ENCODE measurements at places on chromosomes 2 and 18. TPM values are rescaled to one million over a fixed set of nuclear protein-coding genes. Genes with fewer than 3 reads are reported as not detected.

GRCh38 chr2:177772529-177772928 is 300.0 kb downstream of the PDE11A start:
- no peak for DNase-seq

GRCh38 chr2:134679745-134680144 is 39.1 kb downstream of the TMEM163 start:
- DNase-seq: no peak

GRCh38 chr2:218260166-218260565 is 649 bp upstream of the GPBAR1 start:
- DNase-seq: no peak

DNA sequence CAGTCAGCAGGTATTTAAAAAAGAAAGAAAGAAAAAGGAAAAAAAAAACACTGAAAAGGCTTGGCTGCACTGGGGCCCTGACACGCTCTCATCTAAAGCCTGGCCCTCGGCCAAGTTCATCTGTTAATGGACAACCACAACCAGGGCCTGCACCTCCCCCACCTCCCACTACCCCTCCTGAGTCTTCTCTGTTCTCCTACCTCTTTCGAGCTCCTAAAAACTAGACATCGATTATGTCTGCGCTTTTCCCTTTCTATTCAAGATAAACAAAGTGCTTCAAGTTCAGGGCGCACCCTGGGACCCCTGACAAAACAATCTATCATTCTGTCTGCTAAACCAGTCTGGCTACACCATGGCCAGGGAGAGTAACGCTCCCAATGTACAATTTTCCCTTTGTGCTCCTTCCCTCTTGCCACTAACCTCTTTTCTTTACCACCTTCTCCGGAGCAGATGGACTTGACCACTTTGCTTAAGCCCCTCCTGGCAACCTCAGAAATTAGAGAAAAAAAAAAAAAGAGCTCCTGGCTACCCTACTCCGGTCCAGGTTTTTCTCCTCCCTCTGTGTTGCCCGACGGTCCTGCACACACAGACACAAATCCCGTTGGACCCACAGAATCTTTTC is 22.7 kb downstream of the BCL11A start:
- DNase-seq: peak; percentile 51

DNA sequence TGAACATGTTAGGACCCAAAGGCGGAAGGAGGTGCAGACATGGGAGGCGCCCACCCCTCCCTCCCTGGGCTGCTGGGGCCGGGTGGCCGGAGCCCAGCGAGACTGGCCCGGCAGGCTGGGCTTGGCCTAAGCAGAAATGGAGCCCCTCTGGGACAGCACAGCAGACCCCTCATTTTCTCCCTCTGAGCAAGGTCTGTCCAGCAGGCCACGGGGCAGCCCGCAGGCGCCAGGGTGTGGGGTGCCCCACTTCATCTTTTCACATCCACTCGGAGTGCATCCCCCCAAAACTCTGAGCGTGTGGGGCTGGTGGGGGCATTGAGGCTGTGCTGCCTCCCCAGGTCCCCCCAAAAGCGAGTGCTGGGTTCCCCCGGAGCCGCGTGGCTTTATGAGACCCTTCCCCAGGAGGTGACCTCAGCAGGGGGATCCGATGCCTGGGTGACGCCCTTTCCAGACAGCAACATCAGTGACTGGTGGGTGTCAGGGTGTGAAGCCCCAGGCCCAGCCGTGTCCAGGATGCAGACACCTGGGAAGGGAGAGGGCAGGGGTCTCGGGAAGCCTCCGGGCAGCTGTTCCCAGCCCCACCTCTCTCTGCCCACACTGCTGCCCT is 36.7 kb upstream of the GPC1 start:
- no peak for DNase-seq

GRCh38 chr18:47909484-47909883 is 21.0 kb downstream of the SMAD2 start:
- no peak for DNase-seq

DNA sequence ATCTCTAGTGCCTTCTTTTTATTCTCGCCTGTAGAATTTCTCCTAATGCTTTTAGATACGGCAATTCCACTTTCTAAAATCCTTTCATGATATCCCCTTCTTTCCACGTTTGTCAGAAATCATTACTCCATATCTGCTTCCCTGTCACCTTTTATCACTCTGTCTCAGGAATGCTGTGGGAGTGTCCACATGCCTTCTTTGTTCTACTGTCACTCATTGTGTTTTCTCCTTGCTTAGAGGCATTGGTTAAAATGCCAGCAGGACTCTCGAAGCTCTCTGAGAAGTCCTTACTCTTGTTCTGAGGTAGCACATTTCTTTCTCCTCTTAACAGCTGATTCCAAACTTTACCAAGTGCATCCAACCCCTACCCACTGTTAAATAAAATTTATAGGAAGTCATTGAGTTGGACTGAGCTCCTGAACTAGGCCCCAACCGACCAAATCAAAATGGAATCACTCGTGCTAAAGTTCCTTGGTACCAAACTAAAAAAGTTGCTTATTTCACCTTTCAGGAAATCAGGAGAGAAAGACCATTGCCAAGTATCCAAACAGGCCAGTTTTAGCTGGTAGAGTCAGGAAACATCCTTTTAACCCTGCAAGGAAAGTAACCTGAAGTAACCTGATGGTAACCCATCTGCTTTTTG is 10.6 kb upstream of the GALNT5 start:
- DNase-seq: no peak

DNA sequence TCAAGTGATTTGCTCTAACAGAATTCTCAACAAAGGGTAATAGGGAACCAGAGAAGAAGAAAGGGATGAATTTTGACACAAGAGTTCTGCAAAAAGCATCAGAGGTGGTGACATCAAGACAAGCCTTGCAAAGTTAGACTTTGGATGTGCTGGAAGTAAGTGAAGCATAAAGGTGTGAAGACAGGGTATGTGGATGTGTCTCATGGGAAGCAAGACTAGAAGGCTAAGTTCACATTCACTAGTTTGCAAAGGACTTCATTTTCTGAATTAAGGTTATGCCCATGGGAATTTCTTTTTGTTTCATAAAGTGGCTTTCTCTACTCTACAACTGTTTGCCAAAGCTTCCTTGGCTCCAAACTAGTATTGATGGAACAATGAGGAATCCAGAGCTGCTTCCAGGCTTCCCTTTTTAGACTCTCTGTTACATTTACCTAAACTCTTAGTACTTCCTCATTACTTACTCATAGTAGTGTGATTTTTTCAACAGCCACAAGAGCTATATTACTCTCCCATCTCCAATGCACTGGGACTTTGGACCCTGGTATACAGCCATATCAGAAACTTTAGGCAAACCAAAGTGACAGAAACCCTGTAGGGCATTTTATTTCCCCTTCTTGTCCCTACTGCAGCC is 21.1 kb upstream of the IHH start:
- DNase-seq: no peak

DNA sequence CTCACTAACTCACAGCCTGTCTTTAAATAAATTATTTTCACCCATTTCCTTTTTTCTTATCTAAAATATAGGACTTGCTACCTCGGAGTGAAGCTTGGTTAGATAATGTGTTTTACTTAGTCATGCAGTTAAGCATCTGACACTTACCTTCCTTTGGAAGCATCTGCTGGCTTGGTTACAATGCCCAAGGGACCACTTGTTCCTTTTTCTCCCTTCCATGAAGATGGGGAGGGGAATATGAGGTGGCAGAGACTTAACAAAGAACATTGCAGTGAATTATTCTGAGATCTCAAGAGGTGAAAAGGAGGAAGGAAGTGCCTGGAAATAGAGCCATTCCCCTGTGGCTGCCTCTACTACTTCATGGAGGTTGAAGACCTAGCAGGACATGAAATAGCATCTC is 145.4 kb upstream of the FOSL2 start:
- no peak for DNase-seq

DNA sequence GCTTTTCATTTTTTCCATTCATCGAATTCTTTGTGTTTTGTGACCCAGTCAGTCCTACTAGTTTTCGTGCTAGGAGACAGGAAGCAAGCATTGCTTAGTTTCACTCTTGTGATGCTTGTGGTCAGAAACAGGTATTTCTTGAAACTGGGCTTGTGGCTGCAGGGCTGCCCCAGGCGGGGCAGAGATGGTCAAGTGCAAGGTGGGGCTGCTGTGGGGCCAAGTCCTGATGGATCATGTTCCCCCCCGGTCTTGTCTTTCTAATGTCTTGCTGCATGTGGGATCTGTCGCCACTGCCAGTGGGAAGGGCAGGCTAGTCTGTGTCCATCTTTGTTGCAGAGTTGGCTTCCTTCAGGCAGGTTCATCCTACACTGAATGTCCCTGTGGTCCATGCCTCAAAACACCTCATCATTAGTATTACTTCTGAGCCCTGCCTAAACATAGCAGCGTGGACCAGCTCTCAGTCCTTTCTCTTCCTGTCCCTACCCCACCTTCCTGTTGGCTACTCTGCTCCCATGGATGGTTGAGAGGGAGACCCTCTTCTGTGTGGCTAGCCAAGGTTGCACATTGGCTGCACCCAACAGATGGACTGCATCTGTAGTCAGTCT is 38.7 kb downstream of the INPP4A start:
- no peak for DNase-seq

- DNase-seq: no peak
Measured at GRCh38 chr2:182910965-182911364, 44.5 kb upstream of the FRZB start.

GRCh38 chr2:188291142-188291616 is 495 bp upstream of the GULP1 start:
- DNase-seq: peak; percentile 9

GRCh38 chr2:130302164-130302886 is 40.4 kb upstream of the IMP4 start:
- DNase-seq: no peak

GRCh38 chr2:174781298-174781697 is 17.0 kb upstream of the CHRNA1 start:
- no peak for DNase-seq

CYTIP gene
- 0.06 TPM for total RNA-seq

TMEM247 gene
- not detected for total RNA-seq

ZNF513 gene
- 2.8 TPM for total RNA-seq

BMP10 gene
- not detected for total RNA-seq

LYPD1 gene
- 37.9 TPM for total RNA-seq

IL1R2 gene
- 3.3 TPM for total RNA-seq

CAB39 gene
- 32.8 TPM for total RNA-seq

CKAP2L gene
- 15.8 TPM for total RNA-seq

NT5DC4 gene
- not detected for total RNA-seq

ANKRD53 gene
- total RNA-seq: not detected

TLX2 gene
- total RNA-seq: not detected

ZNF516 gene
- 7.4 TPM for total RNA-seq
